ENCODE measurements at places on chromosomes 4 and X. TPM values are rescaled to one million over a fixed set of nuclear protein-coding genes. Genes with fewer than 3 reads are reported as not detected.

Gene MND1
- total RNA-seq, result 8.4 TPM

Gene SLC35A2
- total RNA-seq, result 13.9 TPM

Gene MAGEA6
- not detected for total RNA-seq

Gene PLP1
- under 0.01 TPM for total RNA-seq

Gene ABLIM2
- not detected for total RNA-seq

Gene SLITRK4
- 0.50 TPM for total RNA-seq

Gene NAP1L2
- total RNA-seq, result 3.9 TPM

Gene SPATA4
- total RNA-seq, result 0.37 TPM

Gene MAGEB1
- not detected for total RNA-seq

Gene TBCK
- total RNA-seq, result 62.7 TPM

Gene MAP3K15
- 0.12 TPM for total RNA-seq

Gene RPL34
- total RNA-seq, result 534 TPM

Gene RRH
- 0.22 TPM for total RNA-seq

Gene YY2
- 2.6 TPM for total RNA-seq

Gene SLC25A4
- total RNA-seq, result 15.9 TPM

Gene TEC
- total RNA-seq, result 1.3 TPM

Gene CYP4V2
- total RNA-seq, result 17.4 TPM

Gene ARMCX1
- 68.4 TPM for total RNA-seq

Gene AASDH
- total RNA-seq, result 21.7 TPM

Gene NKX6-1
- total RNA-seq, result 0.11 TPM

Gene CSAG1
- not detected for total RNA-seq

Gene OCIAD1
- 89.7 TPM for total RNA-seq

Gene HSFX4
- not detected for total RNA-seq

Gene HSFX2
- total RNA-seq, result not detected

Gene SHISA3
- 0.12 TPM for total RNA-seq

Gene ODAPH
- total RNA-seq, result not detected

Gene BEX4
- 26.4 TPM for total RNA-seq

Gene RIBC1
- 0.66 TPM for total RNA-seq

Gene KIAA1210
- under 0.01 TPM for total RNA-seq

Gene SHOX
- not detected for total RNA-seq

Gene MAGEB10
- total RNA-seq, result not detected

Gene NR0B1
- 1.9 TPM for total RNA-seq

Gene ZXDB
- 13.2 TPM for total RNA-seq

Gene BMX
- 0.11 TPM for total RNA-seq

Gene PDCL2
- total RNA-seq, result not detected

Gene RAB39B
- 2.4 TPM for total RNA-seq

Gene PDHA2
- total RNA-seq, result not detected

Gene ETDC
- total RNA-seq, result not detected

Gene TLR7
- under 0.01 TPM for total RNA-seq

Gene TMPRSS11F
- total RNA-seq, result not detected

Gene HSD17B13
- total RNA-seq, result 0.22 TPM

Gene GSX2
- 0.12 TPM for total RNA-seq

Gene SMIM10L2A
- total RNA-seq, result 0.50 TPM

Measured in uterine smooth muscle cell (primary cell).